Activated CD8-positive, alpha-beta memory T cell treated with anti-CD3 and anti-CD28 coated beads, Interleukin-2, amount 50 U/mL, for 4 hours (primary cell): ENCODE measurements at places on chromosomes 12 and 14.

DNA sequence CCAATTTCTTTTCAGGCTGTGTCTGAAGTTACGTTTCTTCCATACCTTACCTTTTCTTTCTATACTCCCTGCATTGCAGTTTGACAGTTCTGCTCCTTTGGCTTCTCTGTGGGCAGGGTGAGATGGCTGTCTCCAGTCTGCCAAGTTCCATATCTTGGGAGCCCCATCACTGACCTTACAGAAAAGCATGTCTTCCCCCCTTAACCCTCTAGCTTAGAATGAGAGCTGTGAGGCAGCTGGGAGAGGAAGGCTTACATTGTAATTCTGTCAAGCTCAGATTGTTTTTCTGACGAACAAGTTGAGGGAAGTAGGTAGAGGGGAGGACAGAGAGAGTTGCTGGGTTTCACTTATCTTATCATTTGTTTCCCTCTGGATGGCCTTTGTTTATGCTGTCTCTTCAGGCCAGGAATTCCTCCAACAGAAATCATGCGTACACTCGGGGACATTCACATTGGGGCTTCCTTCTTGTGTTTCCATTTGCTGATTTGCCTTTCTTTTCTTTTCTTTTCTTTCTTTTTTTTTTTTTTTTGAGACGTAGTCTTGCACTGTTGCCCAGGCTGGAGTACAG, 9.3 kb downstream of the DAAM1 start:
- no peak for DNase-seq

GRCh38 chr12:62210422-62210821, 49.8 kb upstream of the USP15 start:
- DNase-seq: peak; percentile 47

GRCh38 chr12:27682534-27682933, 13.7 kb upstream of the REP15 start:
- DNase-seq: no peak

GRCh38 chr12:47312808-47313426, 233.2 kb upstream of the AMIGO2 start:
- DNase-seq: no peak

GRCh38 chr12:42770261-42770660, 180.7 kb upstream of the PRICKLE1 start:
- DNase-seq: no peak

GRCh38 chr14:58635091-58635830, 2.5 kb upstream of the DACT1 start:
- no peak for DNase-seq

- DNase-seq: no peak
Measured at GRCh38 chr14:59221568-59221967, 33.1 kb downstream of the DAAM1 start.

- no peak for DNase-seq
Measured at GRCh38 chr12:42469355-42470175, 120.0 kb downstream of the PRICKLE1 start.

DNA sequence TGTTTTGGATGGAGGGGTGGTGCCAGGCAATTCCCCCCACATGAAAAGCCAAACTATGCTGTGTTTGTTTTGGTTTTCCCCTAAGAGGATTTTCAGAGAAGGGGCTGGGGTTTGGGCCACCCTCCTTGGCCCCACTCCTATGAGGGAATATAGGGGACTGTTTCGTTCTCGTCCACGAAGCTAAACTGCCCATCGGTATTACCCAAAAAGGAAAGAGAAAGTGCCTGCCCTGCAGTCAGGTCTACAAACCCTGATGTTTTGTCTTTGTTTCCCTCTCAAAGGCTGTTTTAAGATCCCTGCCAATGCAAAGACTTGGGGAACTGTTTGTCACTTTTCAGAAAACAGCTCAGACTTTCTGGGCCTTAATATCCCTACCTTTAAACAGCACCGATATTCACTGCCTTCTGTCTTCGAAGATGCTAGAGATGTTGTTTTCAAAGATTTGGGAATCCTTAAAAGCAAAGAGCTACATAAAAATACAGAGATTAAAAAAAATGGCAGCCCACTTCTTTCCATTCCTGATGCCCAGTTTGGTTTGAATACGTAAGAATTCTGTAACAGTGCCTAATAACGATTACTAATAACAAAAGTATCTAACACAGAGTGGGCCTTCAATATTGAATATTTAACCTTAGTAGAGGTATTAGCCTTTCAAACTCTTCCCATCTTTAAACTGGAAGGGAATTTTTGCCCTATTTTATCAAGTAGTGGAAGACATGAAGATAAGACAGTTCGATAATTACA, 518.4 kb downstream of the MED13L start:
- no peak for DNase-seq

GRCh38 chr12:109875572-109876131, 4.7 kb downstream of the GLTP start:
- DNase-seq: no peak

DNA sequence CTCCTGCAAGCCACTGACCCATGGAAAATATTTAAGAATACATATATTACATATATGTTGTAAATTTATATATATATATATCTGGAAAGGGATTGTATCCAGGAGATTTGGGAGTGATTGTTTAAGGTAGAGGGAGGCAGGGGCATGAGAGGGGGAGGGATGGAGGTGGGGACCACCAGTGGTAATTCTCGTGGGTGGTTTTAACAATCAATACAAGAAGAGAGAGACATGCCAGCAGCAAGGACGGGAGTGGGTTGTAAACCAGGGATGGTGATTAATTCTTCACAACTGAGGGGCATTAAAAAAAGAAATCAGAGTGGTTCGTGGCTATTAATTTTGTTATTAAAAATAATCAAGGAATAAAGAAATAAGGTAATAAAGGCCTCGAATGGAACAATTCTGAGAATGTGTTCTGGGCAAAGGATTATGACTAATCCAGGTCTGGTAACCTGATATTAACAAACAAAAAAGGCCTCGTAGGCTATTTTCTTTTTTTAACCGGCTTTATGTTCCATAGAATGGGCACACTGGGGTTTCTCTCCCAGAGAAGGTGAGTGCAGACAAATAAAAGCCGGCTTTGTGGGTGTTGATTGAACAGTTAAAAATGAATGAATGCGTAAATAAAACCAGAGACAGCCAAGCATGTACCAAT, 8.3 kb upstream of the RTL1 start:
- DNase-seq: no peak

- DNase-seq: no peak
Measured at GRCh38 chr12:9052610-9053009, 63.1 kb downstream of the A2M start.

GRCh38 chr12:86230516-86231146, 25.6 kb downstream of the MGAT4C start:
- no peak for DNase-seq

- DNase-seq: no peak
Measured at GRCh38 chr12:109997393-109997792, 1.2 kb upstream of the GIT2 start.

- no peak for DNase-seq
Measured at GRCh38 chr14:104678346-104678745, 11.1 kb upstream of the INF2 start.

GRCh38 chr12:62640910-62641448, 174.4 kb downstream of the MON2 start:
- DNase-seq: no peak

DNA sequence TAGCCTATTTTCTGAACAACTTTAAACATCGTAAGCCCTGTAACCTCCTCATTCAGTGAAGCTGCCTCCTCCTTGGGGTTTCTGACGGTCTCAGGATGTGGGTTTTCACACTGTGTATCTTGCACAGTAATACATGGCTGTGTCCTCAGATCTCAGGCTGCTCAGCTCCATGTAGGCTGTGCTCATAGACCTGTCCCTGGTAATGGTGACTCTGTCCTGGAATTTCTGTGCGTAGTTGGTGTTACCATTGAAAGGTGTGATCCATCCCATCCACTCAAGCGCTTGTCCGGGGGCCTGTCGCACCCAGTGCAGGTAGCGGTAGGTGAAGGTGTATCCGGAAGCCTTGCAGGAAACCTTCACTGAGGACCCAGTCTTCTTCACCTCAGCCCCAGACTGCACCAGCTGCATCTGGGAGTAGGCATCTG, 980.5 kb downstream of the TMEM121 start:
- DNase-seq: peak; percentile 39

- no peak for DNase-seq
Measured at GRCh38 chr14:86153480-86153879, 623.5 kb downstream of the FLRT2 start.

DNA sequence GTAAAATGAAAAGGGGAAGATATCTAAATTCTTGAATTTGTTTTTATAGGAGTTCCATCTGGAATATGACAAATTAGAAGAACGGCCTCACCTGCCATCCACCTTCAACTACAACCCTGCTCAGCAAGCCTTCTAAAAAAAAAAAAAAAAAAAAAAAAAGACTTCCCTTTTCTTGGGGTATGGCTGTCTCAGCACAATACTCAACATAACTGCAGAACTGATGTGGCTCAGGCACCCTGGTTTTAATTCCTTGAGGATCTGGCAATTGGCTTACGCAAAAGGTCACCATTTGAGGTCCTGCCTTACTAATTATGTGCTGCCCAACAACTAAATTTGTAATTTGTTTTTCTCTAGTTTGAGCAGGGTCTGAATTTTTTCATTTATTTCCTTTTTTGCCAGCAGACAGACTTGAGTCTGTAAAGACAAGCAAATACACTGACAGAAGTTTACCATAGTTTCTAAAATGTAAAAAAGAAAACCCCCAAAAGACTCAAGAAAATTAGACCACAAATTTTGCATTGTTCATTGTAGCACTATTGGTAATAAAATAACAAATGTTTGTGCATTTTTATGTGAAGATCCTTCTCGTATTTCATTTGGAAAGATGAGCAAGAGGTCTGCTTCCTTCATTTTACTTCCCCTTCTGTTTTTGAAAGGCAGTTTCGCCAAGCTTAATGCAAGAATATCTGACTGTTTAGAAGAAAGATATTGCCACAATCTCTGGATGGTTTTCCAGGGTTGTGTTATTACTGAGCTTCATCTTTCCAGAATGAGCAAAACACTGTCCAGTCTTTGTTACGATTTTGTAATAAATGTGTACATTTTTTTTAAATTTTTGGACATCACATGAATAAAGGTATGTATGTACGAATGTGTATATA, 12.1 kb upstream of the KCNMB4 start:
- no peak for DNase-seq

- DNase-seq: no peak
Measured at GRCh38 chr12:92242907-92243306, 97.3 kb upstream of the BTG1 start.

DNA sequence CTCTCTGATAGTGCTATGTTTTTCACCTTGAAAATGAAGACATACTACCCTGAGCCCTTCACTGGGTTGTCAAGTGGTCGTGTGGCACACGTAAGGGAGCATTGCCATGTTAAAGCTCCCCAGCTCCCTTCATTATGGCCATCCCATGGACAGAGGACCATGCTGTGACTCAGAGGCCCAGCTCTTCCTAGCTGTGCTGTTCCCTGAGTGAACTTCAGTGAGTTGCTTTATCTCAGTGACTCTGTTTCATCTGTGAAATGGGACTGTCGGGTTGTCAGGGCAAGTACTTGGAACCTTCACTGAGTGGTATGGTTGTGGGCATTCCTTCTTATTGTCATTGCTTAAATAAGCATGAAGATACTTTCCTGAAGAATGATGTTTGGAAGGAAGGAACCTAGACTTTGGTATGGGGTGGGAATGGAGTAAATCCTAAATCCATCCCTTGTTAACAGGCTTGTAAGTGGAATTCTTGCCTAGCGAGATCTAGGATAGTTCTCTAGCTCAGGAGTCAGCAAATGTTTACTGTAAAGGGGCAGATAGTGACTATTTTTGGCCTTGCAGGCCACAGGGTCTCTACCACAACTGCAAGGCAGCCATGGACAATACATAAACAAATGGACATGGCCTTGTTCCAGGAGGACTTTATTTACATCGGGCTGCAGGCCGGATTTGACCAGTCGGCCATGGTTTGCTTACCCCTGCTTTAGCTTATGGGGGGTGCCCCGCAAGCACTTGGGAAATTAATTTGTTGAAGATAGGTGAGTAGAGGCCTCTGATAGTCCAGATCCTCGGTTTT, 283.5 kb downstream of the ZFP36L1 start:
- no peak for DNase-seq

GRCh38 chr14:77022236-77022852, 6.2 kb downstream of the IRF2BPL start:
- no peak for DNase-seq

DNA sequence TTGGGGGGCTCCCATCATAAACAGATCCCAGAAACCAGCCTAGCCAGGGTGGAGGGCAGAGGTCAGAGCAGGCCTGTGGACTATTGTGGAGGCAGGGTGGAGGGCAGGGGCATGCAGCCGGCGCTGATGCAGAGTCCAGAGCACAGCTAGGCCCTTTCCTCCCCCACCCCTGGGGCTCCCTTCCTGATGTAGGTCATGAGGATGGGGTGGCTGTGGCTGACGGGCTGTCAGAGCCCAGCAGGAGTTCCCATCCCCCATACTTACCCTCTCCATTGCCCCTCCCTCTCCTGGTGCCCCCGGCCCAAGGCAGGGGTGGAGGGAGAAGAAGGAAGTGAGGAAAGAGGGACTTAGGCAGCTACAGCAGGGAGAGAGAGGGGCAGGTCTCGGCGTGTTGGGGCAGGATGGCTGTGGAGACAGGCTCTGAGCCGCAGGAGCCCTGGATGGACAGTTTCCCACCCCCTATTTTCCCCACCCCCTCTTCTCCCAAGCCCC, 5.7 kb upstream of the ZNF385A start:
- DNase-seq: no peak

DNA sequence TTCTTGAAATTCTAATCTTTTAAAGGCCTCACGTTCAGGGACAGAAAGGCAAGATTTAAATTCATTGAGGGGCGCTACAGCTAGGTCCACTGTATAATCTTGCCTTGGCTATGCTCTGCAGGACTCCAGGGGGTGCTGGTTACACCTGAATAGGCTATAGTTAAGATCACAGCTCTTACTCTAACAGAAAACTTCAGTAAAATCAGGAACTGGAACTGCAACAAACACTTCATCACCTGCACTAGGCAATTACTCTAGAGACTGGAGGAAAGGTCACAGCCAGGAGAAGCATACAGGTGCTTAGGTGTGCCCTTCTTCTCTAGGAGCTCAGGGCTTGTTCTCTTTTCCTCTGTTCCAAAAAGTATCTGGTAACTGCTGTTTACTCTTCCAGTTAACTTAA, 20.9 kb downstream of the SLCO1C1 start:
- DNase-seq: no peak

- DNase-seq: no peak
Measured at GRCh38 chr14:73472185-73473114, 14.1 kb upstream of the NUMB start.

DNA sequence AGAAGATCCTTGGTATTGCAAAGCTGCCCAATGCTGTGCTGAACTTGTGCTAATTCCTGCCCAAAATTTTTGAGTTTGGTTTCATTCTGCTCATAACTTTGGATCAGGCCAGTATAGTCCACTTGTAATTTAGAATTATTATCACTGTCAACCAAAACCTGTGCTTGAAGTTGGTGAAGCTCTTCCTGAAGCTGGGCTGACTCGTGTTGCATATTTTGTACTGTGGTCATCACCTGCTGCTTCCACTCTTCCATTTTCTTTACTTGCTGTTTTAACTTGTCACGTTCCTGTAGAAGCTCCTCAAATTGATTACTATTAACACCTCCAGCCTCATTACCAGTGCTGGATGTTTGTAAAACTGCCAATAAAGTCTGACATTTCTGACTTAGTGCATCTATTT, 35.8 kb downstream of the TRIP11 start:
- no peak for DNase-seq

- no peak for DNase-seq
Measured at GRCh38 chr12:18653465-18653864, 84.3 kb downstream of the PLCZ1 start.

GRCh38 chr14:98370352-98370751, 901.6 kb downstream of the BCL11B start:
- DNase-seq: no peak

GRCh38 chr12:48946205-48946604, 11.1 kb downstream of the ARF3 start:
- no peak for DNase-seq

- DNase-seq: no peak
Measured at GRCh38 chr12:24113701-24114100, 164.2 kb upstream of the SOX5 start.
